ENCODE measurements at places on chromosomes 1 and 21. TPM values are rescaled to one million over a fixed set of nuclear protein-coding genes. Genes with fewer than 3 reads are reported as not detected.

KRTAP21-2 gene
- total RNA-seq = not detected

C2CD4D gene
- total RNA-seq = 0.22 TPM

EPS8L3 gene
- not detected for total RNA-seq

RNU1-3 gene
- total RNA-seq = 1,356 TPM

SLC35A3 gene
- 16.6 TPM for total RNA-seq

PLEKHA6 gene
- 1.5 TPM for total RNA-seq

SELL gene
- total RNA-seq = 1.5 TPM

S100A8 gene
- total RNA-seq = not detected

LAPTM5 gene
- total RNA-seq = 0.77 TPM

DNM3 gene
- 6.5 TPM for total RNA-seq

AGMAT gene
- 0.53 TPM for total RNA-seq

CD52 gene
- total RNA-seq = not detected

TFF1 gene
- total RNA-seq = not detected

CFAP74 gene
- not detected for total RNA-seq

DNA sequence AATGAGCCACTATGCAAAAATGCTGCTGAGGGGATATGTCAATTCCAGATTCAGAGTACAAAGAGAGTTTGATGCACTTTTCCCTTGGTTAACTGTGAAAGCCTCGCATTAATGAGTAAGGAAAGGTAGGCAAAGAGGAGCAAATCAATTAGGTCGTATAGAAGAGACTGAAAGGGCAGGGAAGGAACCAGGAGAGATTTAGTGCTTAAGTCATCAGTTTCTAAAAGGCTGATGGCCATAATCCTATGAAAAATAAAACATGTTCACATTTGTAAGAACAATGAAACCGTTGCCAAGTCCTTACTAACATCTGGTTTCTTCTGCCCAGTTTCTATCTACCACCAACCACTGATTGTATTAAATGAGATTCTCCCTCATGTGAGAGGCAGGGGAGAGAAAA lies 118.4 kb upstream of the PALMD start:
- H3K27me3 ChIP-seq = no peaks in the 10 kb centered on the region
- no peak for DNase-seq
- no peaks in the 10 kb centered on the region for H3K4me1 ChIP-seq
- H3K27ac ChIP-seq = no peak overlapping the region
- no peaks in the 10 kb centered on the region for H3K36me3 ChIP-seq
- no peak overlapping the region for H3K4me3 ChIP-seq

GRCh38 chr1:154191990-154192461 lies at the start of gene TPM3:
TPM3 (minus strand) TSS chr1:154192100; CDS start chr1:154192018, 82 bp downstream.
- no peak for DNase-seq
- H3K4me1 ChIP-seq = peaks cover 5% of the 10 kb centered on the region
- no peaks in the 10 kb centered on the region for H3K36me3 ChIP-seq
- H3K4me3 ChIP-seq = no peak within 1 kb of the TSS
- H3K27ac ChIP-seq = no peak within 1 kb of the TSS

GRCh38 chr1:186046437-186047211 lies 312.4 kb downstream of the HMCN1 start:
- H3K4me1 ChIP-seq = no peaks in the 10 kb centered on the region
- no peak overlapping the region for H3K27ac ChIP-seq
- no peaks in the 10 kb centered on the region for H3K36me3 ChIP-seq
- H3K4me3 ChIP-seq = no peak overlapping the region

- peak overlapping the region; percentile 92 for H3K4me3 ChIP-seq
- no peak for DNase-seq
- H3K36me3 ChIP-seq = peaks cover 13% of the 10 kb centered on the region
- H3K27me3 ChIP-seq = no peaks in the 10 kb centered on the region
- peak overlapping the region; percentile 54 for H3K27ac ChIP-seq
These were observed 342 bp downstream of the DDOST start for GRCh38 chr1:20660847-20661206.

DNA sequence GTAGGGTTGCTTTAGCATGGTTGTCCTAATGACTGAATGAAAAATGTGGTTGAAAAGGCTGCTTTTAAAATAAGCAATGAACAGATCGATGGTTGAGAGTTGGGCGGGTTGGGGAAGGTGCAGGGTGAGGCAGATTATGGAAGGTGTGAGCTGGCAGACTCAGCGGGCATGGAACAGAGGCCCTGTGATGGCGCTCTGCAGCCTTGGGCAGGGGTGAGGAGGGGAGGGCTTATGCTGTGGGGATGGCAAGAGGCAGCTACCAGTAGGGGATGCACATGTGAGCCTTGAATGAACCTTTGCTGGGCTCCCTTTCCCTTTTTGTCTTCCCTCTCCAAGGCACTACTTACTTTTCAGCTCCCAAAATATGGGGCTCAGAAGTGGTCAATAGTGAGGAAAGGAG lies 30.9 kb downstream of the ATP1B1 start:
- H3K27ac ChIP-seq = no peak overlapping the region
- no peak for DNase-seq
- no peak overlapping the region for H3K4me3 ChIP-seq

GRCh38 chr1:81921344-81921743 lies 120.6 kb downstream of the ADGRL2 start:
- no peaks in the 10 kb centered on the region for H3K27me3 ChIP-seq
- no peak overlapping the region for H3K27ac ChIP-seq
- no peak overlapping the region for H3K4me3 ChIP-seq
- peaks cover 10% of the 10 kb centered on the region for H3K4me1 ChIP-seq
- DNase-seq = no peak

- no peak overlapping the region for H3K27ac ChIP-seq
- no peak overlapping the region for H3K4me3 ChIP-seq
- DNase-seq = peak; percentile 3
- H3K36me3 ChIP-seq = peaks cover 4% of the 10 kb centered on the region
- H3K27me3 ChIP-seq = no peaks in the 10 kb centered on the region
These were observed 80.0 kb downstream of the USP25 start for GRCh38 chr21:15809818-15810217.

GRCh38 chr21:16324630-16325029 lies 594.8 kb downstream of the USP25 start:
- H3K27ac ChIP-seq = no peak overlapping the region
- H3K4me1 ChIP-seq = peaks cover 4% of the 10 kb centered on the region
- no peak for DNase-seq
- H3K4me3 ChIP-seq = no peak overlapping the region
- H3K27me3 ChIP-seq = no peaks in the 10 kb centered on the region

DNA sequence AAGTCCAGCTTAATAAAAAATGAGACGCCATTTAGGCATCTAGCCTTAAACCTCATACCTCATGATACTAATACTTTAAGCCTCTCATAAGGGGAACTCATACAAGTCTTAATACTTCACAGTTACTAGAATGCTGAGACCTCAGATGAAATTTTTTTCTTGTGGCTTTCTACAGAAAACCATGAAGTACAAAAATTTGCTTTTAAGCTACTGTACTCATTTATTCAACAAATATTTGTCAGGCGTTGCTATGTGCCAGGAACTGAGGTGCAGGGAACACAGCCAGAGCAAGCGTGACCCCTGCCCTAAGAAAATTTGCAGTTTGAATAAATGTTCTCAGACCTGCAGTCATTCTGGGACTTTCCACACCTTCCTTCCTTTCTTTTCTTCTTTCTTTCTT lies 150.6 kb downstream of the MRPL39 start:
- H3K4me1 ChIP-seq = peaks cover 7% of the 10 kb centered on the region
- no peak overlapping the region for H3K4me3 ChIP-seq
- H3K27me3 ChIP-seq = no peaks in the 10 kb centered on the region
- H3K36me3 ChIP-seq = no peaks in the 10 kb centered on the region
- DNase-seq = peak; percentile 86

DNA sequence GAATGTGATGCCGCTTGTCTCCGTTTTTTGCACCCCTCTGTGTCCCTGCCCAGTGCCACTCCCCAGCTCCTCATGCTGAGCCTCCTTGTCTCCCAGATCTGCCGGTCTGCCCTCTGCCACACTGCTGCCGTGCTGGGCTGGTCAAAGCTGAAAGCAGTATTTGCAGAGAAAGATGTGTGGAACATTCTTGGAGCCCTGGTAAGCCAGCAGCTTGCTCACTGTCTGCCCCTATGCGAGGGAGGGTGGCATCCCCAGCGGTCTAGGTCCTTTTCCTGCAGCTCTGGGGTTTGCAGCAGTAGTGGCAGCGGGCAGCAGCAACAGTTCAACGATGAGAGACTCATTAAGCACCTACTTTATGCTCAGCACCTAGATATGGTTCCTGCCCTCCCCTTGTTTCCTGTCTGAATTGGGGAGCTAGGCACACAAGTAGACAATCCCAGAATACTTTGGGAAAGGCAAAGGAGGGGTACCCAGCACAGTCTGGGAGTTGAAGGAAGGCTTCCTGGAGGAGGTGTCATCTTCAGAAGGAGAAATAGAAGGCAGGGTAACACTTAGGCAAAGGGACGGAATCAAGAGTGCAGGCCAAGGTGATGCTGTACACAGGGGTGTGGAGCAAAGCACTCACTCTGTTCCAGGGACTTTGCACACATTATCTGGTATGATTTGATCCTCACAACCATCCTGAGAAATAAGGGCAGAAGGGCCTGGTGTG lies 63.1 kb downstream of the KIF21B start:
- no peak overlapping the region for H3K4me3 ChIP-seq
- no peak for DNase-seq
- peaks cover 2% of the 10 kb centered on the region for H3K27me3 ChIP-seq
- no peak overlapping the region for H3K27ac ChIP-seq
- H3K4me1 ChIP-seq = no peaks in the 10 kb centered on the region

DNA sequence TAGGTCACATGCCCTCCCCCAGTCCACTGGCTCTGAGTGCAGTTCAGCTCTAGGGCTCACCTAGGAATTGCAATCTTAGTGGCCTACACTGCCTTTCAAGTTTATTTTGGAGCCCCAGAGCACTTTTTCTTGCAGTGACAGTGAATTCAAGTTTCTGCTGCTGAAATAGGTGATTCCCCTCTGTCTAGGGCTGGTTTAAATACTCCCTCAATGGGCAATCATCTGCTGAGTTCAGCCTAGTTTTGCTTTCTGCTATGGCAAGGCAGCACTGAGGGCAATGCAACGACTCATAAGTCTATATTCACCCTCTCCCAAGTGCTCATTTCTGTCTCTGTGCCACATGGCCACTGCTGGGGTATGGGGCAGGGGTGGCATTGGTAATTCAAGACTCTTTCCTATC lies 472.6 kb upstream of the RGS18 start:
- no peak overlapping the region for H3K4me3 ChIP-seq
- no peaks in the 10 kb centered on the region for H3K27me3 ChIP-seq
- no peaks in the 10 kb centered on the region for H3K4me1 ChIP-seq

- no peak for DNase-seq
- peaks cover 19% of the 10 kb centered on the region for H3K4me1 ChIP-seq
- no peak overlapping the region for H3K4me3 ChIP-seq
- no peaks in the 10 kb centered on the region for H3K36me3 ChIP-seq
- no peak overlapping the region for H3K27ac ChIP-seq
These were observed 22.1 kb upstream of the SLC44A3 start for GRCh38 chr1:94798054-94798453.

GRCh38 chr1:207172885-207173284 lies 68.9 kb downstream of the C4BPA start:
- H3K27me3 ChIP-seq = no peaks in the 10 kb centered on the region
- no peaks in the 10 kb centered on the region for H3K4me1 ChIP-seq
- no peak overlapping the region for H3K27ac ChIP-seq
- DNase-seq = no peak
- H3K36me3 ChIP-seq = no peaks in the 10 kb centered on the region
- H3K4me3 ChIP-seq = no peak overlapping the region

DNA sequence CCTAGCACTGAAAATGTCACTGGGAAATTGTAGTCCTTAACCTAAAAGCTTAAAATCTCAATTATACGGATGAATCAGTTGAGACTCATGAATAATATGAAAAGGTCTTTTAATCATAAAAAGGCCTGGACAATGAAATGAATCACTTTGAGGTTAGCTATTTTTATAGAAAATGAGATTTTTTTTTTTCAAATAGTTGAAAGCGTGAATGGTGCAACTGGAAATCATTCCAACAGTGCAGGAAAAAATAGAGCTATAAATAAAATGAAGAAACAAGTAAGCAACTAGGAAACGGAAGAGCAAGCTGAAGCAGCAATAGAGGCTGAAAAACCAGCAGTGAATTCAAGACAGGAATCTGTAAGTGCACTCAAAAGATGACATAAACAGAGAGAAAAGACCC lies 142.9 kb downstream of the BACH1 start:
- H3K4me1 ChIP-seq = peaks cover 5% of the 10 kb centered on the region
- H3K36me3 ChIP-seq = no peaks in the 10 kb centered on the region
- peak; percentile 6 for DNase-seq
- H3K27ac ChIP-seq = no peak overlapping the region
- no peaks in the 10 kb centered on the region for H3K27me3 ChIP-seq
- H3K4me3 ChIP-seq = no peak overlapping the region

- H3K27ac ChIP-seq = peak overlapping the region; percentile 59
- H3K27me3 ChIP-seq = no peaks in the 10 kb centered on the region
- H3K36me3 ChIP-seq = no peaks in the 10 kb centered on the region
- H3K4me1 ChIP-seq = peaks cover 29% of the 10 kb centered on the region
- DNase-seq = peak; percentile 91
These were observed 15.9 kb downstream of the SHISA4 start for GRCh38 chr1:201904579-201904978.

DNA sequence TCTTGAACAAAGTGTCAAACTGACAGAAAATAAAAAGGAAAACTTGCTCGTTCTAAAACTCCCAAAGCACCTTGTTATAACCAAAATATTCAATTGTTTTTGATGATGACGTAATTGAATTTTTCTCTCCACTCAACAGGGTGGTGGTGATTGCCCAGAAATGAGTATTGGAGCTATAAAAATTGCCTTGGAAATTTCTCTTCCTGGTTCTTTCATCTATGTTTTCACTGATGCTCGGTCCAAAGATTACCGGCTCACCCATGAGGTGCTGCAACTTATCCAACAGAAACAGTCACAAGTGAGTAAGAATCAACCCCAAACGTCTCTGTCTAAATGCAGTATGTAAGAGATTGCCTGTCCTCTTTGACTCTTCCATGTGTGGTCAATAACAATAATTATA lies 130.1 kb downstream of the HMCN1 start:
- DNase-seq = peak; percentile 27
- peaks cover 49% of the 10 kb centered on the region for H3K4me1 ChIP-seq
- peak overlapping the region; percentile 93 for H3K27ac ChIP-seq
- no peaks in the 10 kb centered on the region for H3K36me3 ChIP-seq
- H3K27me3 ChIP-seq = no peaks in the 10 kb centered on the region
- no peak overlapping the region for H3K4me3 ChIP-seq

DNA sequence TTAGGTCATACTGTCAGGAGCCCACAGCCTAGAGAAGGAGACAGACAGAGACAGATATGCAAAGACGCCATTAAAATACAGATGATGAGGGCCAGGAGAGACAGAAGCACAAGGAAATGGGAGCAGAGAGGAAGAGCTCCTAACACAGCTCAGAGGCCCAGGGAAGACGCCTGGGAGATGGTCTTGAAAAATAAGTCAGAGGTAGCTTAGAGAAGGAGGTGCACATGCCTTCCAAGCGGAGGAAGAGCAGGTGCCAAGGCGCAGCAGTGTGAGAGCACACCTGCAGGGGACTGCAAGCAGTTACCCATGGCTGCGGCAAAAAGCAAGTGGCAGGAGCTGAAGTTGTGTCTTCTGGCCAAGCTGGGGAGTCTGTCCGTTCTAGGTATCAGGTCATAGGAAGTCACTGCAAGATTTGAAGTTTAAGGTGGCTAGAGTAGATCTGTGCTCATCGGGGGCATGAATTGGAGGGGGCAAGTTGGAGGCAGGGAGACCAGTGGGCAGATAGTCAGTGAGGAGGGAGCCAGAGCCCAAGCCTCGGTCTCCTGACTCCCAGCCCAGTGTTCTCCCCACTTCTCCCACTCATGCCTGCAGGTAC lies 1.3 kb upstream of the TRABD2B start:
- no peaks in the 10 kb centered on the region for H3K36me3 ChIP-seq
- no peaks in the 10 kb centered on the region for H3K4me1 ChIP-seq
- H3K27ac ChIP-seq = no peak overlapping the region
- DNase-seq = no peak
- peaks cover 33% of the 10 kb centered on the region for H3K27me3 ChIP-seq

Data from astrocyte (in vitro differentiated cells and primary cell).